ENCODE measurements at places on chromosomes 7 and 10.

- peak; percentile 73 for DNase-seq
Measured at GRCh38 chr10:29113616-29113945, 175.3 kb upstream of the LYZL1 start.

DNA sequence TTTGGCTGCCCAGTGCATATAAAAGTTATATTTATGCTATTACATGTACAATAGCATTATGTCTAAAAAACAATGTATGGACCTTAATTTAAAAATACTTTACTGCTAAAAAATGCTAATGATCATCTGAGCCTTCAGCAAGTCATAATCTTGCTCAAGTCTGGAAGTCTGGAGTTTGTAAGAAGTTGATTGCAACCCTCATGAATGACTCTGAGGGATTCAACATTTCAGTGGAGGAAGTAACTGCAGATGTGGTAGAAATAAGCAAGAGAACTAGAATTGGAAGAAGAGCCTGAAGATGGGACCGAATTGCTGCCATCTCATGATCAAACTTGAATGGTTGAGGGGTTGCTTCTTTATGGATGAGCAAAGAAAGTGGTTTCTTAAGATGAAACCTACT is 13.0 kb upstream of the ADAMTS14 start:
- no peak for DNase-seq

DNA sequence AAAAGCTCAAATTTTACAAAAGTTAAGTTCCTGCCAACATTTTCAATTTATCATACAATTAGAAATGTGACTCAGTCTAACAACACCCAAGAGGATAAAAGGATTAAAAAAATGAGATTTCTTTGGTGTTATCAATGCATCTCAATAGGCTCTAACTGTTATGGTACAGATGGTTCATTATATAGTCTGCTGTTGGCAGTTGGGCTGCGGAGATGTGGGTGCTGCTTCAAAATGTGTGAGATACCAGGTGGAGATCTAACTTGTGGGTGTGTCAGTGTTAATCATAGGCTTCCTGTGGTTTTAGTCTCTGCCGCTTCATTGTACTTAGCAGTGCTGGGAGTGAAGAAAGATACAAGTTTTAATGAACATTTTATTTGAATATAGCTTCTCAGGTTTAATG is 231.2 kb downstream of the EXOC4 start:
- no peak for DNase-seq

GRCh38 chr10:68871105-68871711 is 29.9 kb upstream of the DDX50 start:
- peak; percentile 25 for DNase-seq

GRCh38 chr10:97482381-97482780 is 15.8 kb downstream of the MMS19 start:
- DNase-seq: no peak

DNA sequence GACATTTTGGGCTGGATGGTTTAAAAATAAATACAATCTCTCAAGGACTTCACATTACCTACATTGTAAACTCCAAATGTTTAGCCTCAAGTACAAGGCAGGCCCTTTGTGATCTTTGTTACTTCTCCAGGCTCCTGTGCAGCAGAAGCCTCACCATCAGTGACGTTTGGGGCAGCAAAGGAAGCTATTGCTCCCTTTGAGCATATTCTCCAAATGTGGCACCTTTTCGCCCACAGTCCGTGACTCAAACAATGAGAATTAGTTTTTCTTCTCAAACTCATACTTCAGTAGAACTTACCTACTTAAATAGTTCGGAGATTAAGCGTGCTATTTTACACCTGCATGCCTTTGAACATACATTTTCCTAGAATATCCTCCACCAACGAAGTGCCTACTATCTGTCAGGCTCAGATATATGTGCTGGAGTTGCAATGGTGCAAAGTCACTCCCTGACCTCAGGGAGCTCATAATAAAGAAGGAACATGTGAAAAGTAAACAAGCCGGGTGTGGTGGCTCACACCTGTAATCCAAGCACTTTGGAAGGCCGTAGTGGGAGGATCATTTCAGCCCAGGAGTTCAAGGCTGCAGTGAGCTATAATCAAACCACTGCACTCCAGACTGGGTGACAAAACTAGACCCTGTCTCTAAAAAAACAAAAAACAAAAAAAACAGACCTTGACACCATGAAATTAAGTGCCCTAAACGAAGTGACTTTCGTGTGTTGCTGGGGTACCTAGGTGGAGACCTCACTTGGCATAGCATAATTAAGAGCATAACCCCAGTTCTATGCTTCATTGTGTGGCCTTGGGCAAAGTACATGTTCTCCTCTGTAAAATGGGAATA is 1.2 kb upstream of the ABCF2 start:
- DNase-seq: no peak

GRCh38 chr7:10889266-10889898 is 84.3 kb upstream of the PHF14 start:
- DNase-seq: peak; percentile 59

DNA sequence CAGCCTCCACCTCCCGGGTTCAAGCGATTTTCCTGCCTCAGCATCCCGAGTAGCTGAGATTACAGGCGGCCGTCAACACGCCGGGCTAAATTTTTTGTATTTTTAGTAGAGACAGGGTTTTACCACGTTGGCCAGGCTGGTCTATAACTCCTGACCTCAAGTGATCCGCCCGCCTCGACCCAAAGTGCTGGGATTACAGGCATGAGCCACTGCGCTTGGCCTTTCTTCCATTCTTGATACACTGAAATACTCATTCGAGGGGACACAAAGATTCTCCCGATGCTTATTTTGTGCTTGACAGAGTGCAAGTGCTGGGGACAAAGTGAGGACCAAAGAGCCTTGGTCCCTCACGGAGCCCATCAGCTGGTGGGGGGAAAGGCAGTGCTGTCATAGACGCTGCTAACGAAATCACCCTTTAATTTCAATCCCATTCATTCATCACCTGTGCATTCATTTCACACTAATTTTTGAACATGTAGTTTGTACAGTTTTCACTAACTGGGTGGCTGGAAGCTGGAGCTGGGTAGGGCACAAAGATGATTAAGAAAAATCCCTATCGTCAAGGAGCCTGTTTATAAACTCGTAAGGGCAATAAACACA is 621 bp upstream of the FAM133B start:
- DNase-seq: no peak

DNA sequence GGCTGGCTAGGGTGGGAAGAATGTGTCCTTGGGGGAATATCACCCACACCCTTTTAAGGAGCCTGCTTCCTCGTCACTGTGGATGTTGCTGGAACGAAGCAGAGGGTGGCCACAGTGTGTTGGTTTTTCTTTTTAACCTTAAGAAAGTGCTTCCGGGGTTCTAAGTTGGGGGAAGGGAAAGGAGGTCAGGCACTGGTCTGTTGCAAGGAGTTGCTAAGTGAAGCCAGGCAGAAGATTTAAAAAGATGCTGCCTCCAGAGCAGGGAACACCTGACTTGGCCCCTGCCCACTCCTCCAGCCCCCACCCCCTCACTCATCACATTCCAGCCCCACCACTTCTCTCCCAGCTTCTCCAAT is 213.1 kb downstream of the EMX2 start:
- no peak for DNase-seq

- no peak for DNase-seq
Measured at GRCh38 chr10:33252794-33253203, 81.7 kb downstream of the NRP1 start.
